ENCODE measurements at places on chromosomes 12 and 14.

DNA sequence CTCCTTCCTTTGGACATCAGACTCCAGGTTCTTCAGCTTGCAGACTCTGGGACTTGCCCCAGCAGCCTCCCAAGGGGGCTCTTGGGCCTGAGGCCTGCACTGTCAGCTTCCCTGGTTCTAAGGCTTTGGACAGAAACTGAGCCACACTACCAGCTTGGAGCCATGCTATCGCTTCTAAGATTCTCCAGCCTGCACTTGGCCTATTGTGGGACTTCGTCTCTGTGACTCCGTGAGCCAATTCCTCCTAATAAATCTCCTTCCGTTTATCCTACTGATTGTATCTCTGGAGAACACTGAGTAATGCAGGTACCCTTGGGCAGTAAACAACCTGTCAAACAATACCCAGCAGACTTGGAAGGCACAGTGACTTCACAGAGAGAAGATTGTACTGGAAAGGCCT lies 24.9 kb upstream of the RHOJ start:
- DNase-seq: no peak

DNA sequence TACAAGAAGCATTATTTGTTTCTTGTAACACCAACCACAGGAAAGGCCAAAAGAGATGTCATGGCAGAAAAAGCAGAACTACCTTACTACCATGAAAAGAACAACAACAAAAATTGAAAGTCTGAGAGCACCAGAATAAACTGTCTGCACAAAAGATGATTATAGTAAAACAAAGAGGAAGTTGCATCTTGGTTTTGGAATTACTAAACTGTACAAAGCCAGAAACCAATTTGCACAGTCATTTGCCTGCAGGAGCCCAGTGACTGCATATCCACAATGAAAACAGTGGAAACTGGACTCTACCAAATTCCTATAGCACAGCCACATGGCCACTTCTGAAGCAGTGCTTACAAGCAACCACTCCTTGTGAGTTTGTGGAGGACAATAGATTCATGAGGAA lies 276.2 kb downstream of the SSPN start:
- DNase-seq: peak; percentile 1

GRCh38 chr14:55731311-55731872 lies 151.4 kb downstream of the KTN1 start:
- no peak for DNase-seq

GRCh38 chr14:47442211-47442610 lies 233.2 kb downstream of the MDGA2 start:
- no peak for DNase-seq

DNA sequence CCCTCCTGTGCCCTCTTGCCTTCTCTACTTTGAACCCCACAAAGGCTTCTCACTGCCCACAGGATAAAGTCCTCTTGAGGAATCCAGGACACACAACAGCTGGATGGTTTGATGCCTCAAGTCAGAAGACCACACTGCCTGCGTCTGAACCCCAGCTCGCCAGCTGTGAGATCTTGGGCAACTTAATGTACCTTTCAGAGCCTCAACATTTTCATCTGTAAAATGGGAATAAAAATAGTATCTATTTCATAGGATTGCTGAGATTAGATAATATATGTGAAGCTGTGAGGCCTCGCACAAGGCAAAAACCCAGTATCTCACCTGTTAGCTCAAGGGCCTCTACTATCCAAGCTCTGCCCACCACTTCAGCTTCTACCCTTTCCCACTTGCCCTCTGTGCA lies 2.3 kb downstream of the CINP start:
- no peak for DNase-seq
